ENCODE measurements at places on chromosomes 5 and 9. TPM values are rescaled to one million over a fixed set of nuclear protein-coding genes. Genes with fewer than 3 reads are reported as not detected.
A peak's percentile ranks its signal among the peaks of the same experiment; 100 is the strongest.

DNA sequence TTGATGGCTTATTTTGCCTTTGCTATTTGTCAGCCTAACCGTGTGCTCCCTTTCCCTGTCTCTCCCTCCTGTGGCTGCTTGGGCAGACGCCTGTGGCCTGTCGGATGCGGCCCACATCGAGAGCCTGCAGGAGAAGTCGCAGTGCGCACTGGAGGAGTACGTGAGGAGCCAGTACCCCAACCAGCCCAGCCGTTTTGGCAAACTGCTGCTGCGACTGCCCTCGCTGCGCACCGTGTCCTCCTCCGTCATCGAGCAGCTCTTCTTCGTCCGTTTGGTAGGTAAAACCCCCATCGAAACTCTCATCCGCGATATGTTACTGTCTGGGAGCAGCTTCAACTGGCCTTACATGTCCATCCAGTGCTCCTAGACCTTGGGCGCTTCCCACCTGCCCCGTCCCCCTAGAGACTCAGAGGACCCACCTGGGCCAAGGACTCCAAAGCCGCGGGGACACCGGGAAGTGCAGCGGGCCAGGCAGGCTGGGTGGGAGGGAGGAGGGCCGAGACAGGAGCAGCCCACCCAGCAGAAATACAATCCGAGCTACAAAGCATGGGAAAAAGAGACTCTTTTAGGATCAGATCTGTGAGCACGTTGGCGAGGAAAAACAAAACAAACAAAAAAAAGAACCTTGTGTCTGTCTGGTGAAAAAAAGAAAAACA, 10.6 kb downstream of the NR2F1 start:
- no peak for DNase-seq

DNA sequence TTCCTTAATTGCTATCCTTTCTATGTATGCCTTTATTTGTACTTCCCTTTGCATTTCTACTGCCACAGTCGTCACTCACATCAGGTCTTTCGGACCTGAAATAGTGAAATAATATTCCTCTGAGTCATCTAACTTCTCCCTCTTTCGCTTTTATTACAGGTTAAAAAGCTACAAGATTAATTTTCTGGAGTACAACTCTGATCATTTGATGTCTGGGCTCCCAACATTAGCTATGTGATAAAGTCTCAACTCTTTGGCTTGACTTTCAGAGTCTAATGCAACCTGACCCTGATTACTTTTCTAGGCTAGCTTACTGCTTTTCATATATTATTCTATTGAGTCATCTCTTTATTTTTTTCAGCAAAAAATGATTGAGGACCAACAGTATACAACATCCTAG, 638.8 kb upstream of the WWC1 start:
- DNase-seq, result no peak

DNA sequence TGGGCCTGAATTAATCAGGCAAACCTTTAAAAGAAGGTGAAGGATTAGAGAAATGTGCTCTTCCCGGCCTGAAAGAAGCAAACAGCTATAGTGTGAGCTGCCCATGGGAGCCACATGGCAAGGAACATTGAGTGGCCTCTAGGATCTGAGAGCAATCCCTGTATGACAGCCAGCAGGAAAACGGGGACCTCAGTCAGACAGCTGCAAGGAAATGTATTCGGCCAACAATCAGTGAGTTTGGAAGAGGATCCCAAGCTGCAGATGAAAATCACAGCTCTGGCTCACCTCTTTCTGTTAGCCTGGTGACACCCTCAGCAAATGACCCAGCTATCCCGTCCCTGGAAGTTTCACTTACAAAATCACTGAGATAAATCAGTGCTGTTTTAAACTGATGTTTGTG, 309.2 kb downstream of the SH3GL2 start:
- no peak for DNase-seq

DNA sequence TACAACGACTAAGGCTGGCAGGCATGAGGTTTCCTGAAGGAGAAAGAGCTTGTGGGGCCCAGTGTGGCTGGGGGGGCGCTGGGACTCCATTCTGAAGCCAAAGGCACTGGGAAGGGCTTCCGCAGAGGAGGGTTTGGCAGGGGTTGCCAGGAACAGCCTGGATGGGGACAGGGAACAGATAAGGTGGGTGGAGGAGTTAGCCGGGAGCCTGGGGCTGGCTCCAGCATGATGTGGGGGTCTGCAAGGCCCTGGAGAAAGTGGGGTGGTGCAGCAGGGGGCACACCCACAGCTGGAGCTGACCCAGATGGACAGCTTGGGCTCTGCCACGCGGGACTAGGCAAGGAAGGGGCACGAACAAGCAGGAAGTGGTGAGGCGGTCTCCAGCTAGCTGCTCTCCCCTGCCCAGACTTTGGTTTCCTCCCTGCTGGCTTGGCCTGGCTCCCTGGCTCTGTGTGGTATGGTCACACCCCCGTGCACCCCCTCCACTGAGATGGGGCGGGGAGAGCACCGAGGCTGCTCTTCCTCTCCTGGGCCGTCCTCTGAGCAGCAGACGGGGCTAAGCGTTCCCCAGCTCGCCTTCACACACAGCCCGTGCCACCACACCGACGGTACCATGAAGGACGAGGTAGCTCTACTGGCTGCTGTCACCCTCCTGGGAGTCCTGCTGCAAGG, at the start of gene LTC4S:
Gene LTC4S (plus strand): TSS at position 519 of the 672 bp plus-strand sequence. CDS start 95 bp downstream, at position 614.
- peak; percentile 26 for DNase-seq

Gene IL33
- total RNA-seq, result not detected

Gene FGFR4
- total RNA-seq, result 3.5 TPM
